ENCODE measurements at places on chromosomes 1 and 21.

- no peak for DNase-seq
Measured at GRCh38 chr1:215082532-215083382, at the start of gene KCNK2. TSS of gene KCNK2 (plus strand) at chr1:215082737. CDS start at chr1:215083386, 649 bp downstream.

DNA sequence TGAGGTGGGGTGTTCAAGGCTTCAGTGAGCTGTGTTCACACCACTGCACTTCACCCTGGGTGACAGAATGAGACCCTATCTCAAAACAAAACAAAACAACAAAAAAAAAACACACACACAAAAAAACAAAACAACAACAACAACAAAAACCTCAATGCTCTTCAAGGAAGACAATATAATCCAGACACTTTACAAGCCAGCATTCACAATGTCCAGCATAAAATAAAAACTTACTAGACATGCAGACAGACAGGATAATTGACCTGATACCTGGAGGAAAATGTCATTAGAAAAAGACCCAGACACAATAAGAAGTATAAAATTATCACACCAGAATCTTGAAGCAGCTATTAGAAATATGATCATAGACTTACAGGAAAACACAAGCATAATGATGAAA is 39.0 kb upstream of the BACE2 start:
- DNase-seq: no peak

GRCh38 chr1:23148084-23148483 is 20.6 kb downstream of the LUZP1 start:
- DNase-seq: no peak

DNA sequence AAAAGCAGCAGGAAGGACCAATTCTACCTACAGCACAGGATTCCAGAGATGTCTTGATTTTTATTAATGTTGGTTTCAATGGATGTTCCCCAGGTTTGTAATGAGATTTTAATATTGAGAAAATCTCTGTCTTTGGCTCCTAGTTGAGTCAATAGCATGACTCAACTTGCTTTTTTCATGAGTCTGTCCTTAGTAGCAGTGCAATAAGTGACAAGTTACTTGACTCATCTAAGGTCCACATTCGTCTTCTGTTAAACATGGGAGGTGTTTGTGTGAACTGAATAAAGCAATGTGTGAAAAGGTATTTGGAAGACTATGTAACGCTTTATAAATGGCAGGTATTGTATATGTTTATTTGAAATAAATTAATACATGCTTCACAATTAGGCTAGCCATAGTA is 645.0 kb upstream of the PTBP2 start:
- DNase-seq: no peak

GRCh38 chr1:202349206-202349928 is 868 bp downstream of the PPP1R12B start:
- peak; percentile 52 for DNase-seq

DNA sequence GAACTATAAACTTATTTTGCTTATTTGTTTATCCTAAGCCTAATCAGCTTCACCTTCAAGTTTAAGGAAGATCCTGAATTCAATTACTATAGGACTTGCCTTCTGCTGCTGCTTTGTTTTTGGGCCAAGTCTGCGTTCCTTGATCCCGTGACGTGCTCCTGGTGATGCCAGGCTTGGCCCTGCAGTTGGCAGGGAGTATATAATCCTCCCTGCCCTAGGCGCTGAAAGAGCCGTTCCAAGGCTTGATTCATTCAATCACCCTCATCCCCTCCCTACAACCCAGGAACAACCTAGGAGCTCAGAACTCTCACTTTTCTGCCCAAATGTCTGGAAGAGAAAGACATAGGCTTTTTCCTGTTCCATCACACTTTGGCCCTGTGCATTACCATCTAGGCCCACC is 12.4 kb upstream of the LRRN2 start:
- DNase-seq: no peak

DNA sequence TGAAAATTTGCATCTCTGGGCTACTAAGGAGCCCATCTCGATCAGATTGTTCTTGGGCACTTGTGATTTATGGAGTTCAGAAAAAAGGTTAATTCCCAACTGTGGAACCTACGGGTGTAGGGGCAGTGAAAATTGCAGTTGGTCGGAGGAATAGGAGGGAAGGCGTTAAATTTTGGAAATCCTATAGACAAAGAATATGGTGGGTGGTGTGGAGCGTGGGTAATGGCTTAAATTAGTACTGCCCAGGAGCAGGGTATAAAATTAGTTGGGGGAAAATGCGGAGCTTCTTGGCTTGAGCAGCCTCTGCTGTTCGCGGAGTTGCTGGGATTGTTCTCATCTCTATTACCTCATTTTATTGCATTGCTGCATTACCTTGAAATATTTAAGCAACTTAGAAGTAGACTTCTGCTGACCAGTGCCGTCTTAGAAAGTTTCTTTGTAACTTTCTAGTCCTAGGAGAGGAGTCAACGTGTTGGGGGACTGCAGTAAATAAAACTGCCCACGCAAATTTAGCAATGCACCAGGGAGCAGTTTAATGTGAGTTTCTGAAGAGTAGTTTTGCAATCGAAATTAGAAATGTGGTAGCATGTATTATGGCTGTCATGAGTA is 514 bp downstream of the S1PR1 start:
- DNase-seq: no peak

DNA sequence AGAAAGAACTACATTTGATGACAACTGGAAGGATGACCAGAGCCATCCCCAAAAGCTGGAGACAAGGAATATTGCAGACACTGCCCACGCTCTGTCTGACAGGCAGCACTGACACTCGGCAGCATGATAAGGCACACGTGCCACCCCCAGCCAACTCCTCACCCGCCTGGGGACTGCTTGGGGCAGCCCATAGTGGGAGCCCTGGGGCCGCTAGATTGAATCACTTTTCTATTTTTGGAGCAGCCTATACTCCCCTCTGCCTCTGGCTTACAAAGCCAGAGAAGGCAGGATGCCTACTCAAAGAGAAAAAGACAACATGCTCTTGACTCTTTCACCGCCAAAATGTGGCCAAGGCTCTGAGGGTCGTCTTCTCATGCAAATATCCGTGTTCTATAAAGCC is 1.3 kb downstream of the SMG5 start:
- peak; percentile 91 for DNase-seq

DNA sequence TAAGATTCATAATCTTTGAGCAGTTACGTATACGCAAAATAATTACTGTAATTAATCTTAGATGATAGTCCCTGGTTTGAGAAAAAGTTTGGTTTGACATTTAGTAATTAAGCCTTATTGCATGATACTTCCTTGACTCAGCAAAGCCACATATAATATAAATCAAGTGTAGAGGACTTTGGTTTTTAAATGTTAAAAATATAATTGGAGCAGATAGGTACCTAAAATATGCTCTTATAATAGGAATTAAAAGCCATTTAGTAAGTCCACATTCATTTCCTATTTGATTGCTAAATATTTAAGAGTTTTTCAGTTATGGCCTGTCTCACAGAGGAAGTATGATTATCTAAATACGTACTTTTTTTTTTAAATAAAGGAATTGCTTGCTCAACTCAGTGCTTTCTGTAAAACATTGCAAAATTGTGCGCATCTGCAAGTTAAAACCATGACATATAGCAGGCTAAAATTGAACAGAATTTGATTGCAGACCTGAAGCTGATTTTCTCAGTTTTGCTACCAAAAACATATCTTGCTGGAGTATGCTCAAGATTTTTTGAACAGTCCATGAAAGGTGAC is 20.4 kb downstream of the RPE65 start:
- no peak for DNase-seq

GRCh38 chr1:33966346-33967141 is 102.7 kb downstream of the HMGB4 start:
- DNase-seq: no peak

DNA sequence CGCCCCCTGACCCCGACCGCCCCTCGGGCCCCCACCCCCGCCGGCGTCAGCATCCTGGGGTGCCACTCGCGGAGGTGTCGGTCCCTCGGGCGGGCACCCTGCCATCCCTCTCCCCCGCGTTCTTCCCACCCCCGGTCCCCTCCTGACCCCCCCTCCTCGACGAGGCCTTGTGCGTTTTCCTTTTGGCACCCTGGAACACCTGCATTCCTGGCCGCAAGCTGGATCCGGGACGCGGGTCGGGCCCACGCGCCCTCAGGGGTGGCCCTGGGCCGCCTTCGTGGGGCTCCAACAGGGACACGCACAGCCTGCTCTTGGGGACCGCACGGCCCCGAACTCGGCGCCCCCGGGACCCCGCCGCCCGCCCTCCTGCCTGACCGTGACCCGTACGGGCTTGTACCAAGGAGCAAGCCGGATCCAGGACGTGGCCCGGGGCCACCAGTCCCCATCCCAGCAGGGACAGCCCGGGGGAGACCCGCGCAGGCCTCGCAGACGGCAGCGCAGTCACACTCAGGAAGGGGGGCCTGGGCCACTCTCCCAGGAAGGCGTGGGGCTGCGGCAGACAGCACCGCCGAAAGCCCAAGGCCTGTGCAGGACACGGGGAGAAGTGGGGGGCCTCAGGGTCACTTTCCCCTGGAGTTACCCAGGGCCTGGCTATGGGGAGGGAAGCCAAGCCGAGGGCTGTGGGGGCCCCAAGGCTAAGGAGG is 579 bp upstream of the SLC19A1 start:
- DNase-seq: no peak

DNA sequence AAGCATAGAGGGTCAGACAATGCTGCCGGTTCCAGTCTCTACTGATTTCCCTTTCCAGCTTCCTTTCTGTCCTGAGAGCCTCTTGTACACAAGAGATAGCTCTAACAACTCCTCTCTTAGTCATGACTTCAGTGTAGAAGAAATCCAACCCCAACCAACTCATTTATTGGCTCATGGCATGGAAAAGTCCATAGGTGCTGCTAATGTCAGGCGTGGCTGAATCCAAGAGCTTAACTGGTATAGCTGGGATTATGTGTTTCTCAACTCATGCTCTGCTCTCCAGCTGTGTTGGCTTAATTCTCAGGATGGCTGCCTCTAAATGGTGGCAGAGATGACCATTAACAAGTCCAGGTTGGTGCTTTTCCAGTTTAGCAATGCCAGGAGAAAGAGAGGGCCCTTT is 12.4 kb upstream of the THRAP3 start:
- no peak for DNase-seq

- no peak for DNase-seq
Measured at GRCh38 chr1:200152336-200152735, 124.8 kb downstream of the NR5A2 start.

DNA sequence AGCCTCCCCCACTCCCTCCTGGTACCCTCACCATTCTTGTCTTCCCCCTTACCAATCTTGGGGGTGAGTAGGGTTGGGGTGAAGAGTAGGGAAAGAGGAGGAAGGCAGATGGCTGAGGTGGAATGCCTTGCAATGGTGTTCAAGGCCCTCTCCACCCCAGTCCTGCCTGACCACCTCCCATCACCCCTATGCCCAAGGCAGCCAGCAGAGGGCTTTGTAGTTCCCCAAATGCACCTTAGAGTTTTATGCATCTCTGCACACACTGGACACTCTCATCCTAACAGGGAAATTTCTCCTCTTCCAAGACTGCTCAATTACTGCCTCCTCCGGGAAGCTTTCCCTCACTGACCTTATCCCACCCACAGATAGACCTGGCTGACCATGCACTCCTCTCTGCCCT is 15.4 kb downstream of the KIF17 start:
- DNase-seq: no peak

DNA sequence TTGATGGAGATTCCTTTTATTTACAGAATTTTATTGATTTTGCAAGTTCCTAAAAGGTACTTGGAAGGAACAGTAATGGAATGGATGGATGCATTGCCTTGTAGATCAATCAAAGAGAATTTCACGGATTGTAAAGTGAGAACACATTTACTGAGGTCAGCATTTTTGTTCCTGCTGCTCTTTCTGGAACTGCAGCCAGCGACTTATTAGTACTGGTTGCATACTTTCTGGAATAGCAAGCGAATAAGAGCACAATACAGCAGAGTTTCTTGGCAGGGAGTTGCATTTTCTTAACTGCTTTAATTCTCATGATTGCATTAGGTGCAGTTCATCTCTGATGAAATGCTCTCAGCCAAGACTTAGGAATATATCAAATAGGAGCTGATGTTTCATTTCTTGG is 106.1 kb upstream of the CHODL start:
- no peak for DNase-seq

GRCh38 chr1:14741532-14741931 is 143.0 kb downstream of the KAZN start:
- DNase-seq: no peak

DNA sequence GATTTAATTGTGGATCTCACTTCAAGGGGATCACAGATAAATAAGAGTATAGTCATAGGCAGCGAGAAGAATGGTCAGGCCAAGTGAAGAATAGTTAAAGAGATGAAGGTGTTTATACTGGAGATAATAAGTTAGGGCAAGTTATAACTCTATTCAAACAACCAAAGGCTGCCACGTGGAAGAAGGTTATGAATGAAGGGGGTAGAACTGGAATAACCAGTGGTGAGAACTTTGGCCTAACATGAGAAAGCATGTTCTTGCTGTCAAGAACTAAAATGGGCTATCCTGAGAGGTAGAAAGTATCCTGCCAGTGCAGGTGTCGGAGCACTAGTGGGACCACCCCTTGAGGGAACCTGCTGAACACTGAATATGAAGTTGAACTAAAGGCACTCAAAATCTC is 49.6 kb upstream of the EDEM3 start:
- no peak for DNase-seq

DNA sequence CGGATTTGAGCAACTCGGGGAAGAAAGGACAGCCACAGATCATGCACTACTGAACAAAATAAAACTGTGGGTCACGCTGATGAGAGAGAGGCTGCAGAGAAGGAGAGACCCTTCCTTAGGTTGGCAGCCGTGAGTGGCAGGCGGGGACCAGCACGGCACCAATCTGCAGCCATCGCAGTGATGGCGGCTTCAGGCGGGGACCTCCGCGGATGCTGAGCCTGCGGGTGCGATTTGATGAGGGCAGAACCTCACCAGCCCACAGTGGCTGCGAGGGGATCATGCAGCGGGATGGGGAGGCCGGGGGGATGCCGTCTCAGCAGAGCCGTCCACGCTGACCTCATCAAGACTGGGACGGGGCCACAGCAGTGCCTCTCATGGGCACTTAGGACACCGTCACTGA is 11.8 kb downstream of the ITGB2 start:
- DNase-seq: no peak

DNA sequence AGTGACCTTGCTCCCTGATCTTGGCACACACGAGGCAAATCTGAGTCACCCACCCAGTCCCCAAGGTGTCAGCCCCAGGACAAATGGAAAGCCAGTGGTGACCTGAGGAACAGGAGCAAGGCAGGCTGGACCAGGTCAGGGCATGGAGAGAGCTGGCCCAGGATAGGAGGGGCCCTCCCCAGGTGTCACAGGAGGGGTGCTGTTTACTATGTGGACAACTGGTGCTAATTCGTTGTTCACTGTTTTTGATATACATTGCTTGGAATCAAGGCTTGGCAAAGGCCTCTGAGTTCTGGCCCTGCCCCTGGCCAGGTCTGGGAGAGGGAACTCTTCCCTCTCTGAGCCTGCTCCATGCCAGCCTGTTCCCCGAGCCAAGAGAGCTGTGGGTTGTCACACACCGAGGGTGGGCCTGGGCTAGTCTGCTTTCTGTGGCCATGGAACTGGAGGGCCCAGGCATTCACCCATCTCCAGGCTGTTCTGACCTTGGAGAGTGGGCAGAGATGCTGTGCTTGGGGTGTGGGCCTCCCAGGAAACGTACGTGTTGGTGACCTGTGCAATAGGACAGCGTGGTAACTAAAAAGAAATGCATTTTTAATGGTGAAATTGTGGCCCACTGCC is 41.8 kb downstream of the CRYAA start:
- DNase-seq: no peak

Measured in MM.1S (cell line).